Stimulated activated naive CD4-positive, alpha-beta T cell treated with Interleukin-2 at 50 U/mL for 16 hours (primary cell): ENCODE measurements at places on chromosomes 16 and 17.

DNA sequence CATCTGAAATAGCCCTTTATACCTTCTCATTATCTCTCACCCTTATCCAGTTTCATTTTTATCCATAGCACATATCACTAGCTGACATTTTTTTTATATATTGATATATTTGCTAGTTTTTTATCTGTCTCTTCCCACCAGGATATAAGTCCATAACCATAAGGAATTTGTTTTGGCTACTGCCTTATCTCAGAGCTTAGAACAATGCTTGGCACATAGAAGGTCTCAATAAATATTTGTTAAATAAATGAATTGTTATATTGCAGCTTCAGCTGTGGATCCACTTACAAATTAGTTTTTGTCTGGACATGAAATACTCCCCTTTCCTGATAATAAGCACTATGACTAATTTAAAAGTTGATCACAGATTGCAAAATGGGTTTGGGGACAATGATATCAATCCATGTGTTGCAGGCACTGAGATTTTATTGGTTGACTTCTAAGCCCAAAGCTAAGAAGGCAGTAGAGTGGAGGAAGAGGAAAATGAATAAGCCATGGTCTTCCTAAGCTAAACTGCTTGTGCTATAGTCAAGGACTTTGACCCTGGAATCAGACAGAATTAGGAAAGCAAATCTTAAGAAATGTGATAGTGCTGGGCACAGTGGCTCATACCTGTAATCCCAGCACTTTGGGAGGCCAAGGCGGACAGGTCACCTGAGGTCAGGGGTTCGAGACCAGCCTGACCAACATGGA is 31.9 kb upstream of the YPEL2 start:
- no peak for DNase-seq

DNA sequence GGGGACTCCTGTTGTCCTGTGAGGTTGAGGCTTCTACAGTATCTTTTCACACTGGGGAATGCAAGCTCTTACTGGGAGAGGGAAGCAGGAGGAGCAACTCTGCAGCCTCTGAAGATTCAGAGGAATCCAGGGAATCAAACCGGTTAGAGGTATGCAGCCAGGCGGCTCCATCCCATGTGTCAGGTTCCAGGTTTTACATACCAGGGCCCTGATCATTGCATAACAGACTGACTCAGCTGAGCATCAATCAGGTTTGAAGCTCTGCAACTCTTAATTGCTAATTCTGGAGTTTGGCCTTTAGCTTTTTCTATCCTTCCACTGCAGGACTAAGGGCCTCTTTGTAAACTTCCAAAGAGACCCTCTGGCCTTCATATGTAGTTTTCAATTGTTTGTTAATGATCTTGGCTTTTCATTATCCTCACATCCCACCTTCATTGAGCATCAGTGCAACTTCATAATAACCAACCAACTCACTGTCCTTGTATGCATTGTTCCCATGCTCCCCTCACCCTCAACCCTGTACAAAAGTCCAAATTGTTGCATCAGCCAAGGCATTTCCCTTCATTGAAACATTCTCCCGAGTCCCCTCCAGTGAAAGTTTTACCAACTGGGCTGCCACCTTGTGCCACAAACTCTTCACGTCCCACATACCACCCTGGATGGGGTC is 59.7 kb upstream of the DHX40 start:
- DNase-seq: no peak

- DNase-seq: no peak
These were observed 266.3 kb downstream of the FOXL1 start for GRCh38 chr16:86844695-86845094.

- DNase-seq: no peak
These were observed 719 bp upstream of the RNF227 start for GRCh38 chr17:7916808-7917207.

DNA sequence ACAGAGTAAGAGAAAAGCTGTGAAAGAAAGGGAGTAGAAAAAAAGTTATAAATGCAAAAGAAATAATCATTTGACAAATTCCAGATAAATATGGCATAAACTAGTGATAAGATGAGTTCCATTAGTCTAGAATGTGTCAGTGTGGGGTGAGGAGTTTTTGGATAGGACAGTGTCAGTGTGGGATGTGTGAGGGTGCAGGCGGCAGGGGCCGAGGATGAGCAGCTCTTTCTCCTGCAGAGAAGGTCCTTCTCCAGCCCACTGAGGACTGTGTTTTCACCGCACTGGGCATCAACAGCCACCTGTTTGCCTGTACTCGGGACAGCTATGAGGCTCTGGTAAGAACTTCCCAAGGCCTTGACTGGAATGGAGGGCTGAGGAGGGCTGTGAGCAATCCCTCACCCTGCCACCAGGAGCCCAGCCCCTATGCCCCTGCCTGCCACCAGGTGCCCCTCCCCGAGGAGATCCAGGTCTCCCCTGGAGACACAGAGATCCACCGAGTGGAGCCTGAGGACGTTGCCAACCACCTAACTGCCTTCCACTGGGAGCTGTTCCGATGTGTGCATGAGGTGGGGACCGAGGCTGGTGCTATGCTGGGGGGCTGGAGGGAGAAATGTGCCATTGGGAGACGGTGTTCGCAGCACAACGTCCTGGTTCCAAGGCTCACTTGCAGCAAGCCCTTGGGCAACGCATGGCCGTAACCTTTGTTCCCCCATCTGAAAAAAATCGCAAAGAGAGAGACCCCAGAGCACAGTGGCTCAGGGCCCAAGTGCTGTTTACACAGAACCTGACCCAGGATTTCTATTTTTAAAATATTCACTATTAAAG is 13.1 kb downstream of the RAPGEFL1 start:
- DNase-seq: peak; percentile 23

DNA sequence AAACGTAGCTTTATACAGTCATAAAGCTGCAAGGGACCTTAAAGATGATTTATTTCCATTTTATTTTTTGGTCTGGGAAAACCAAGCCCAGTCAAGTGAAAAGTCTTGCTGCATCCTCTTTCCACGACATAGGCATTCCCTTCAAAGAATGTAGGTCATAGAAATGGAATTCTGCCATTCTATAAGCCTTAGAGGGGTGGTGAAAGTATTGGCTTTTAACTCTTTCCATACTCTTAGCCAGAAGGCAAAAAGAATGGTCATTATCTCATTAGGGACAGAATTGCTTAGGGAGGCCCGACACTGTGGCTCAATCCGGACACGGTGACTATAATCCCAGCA is 7.9 kb upstream of the MSL1 start:
- DNase-seq: no peak

DNA sequence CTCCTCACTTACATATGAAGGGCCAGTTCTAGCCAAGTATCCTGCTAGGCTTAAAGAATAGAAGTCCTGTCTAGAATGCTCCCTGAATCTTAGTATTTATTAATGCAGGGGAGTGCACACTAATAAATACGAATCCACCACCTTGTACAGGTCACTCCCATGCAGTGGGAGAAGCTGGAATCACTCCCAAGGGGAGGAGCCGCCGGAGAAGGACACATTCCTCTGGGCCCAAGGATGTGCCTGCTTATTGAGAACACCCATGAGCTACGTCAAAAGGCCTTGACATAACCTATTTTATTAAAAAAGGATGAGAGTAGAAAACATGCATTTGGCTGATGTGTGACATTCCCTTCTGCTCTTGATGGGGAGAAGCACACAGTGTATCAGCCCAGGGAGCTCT is 223.5 kb downstream of the SPECC1 start:
- DNase-seq: no peak

GRCh38 chr16:576197-576822 is 6.5 kb downstream of the PIGQ start:
- no peak for DNase-seq

DNA sequence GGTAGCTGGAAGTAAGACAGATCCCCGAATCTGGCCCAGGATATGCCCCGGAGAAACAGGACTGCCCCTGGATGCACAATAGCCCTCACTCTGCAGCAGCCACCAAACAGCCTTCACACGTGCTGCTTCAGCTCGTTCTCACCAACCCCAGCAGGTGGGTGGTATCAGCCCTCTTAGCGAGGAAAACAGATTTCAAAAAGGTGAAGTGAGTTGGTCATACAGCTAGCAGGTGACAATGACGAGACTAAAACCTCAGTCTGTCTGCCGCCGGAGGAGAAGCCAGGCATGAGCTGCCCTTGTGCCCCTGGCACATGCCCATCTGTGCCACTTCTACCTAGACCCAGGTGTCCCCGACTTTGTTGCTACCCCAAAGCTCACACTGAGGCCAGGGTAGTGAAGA is 92.4 kb downstream of the YPEL2 start:
- no peak for DNase-seq

- DNase-seq: no peak
These were observed 9.7 kb downstream of the ACLY start for GRCh38 chr17:41909088-41909487.

- no peak for DNase-seq
These were observed 112.6 kb upstream of the LHX1 start for GRCh38 chr17:36824678-36825101.

GRCh38 chr17:74042744-74043486 is 160.6 kb upstream of the RPL38 start:
- peak; percentile 36 for DNase-seq

- DNase-seq: peak; percentile 61
These were observed 3.4 kb downstream of the NOD2 start for GRCh38 chr16:50696575-50697420.

DNA sequence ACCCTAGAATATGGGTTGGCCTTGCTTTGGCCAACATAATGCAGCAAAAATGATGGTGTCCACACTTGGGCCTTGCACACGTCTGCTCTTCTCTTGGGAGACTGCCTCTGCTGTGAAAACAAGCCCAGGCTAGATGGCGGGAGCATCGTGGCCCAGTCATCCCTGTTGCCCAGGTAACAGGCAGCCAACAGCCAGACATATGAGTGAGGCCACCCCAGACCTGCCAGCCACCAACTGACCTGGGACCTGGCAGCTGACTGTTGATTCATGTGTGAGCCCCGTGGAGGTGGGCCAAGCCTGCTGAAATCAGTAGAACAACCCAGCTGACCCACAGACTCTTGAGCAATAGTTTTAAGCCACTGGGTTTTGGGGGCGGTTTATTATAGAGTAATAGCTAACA is 39.4 kb upstream of the CDH3 start:
- DNase-seq: no peak

GRCh38 chr17:41199421-41200078 is 9.9 kb downstream of the KRTAP9-1 start:
- no peak for DNase-seq

DNA sequence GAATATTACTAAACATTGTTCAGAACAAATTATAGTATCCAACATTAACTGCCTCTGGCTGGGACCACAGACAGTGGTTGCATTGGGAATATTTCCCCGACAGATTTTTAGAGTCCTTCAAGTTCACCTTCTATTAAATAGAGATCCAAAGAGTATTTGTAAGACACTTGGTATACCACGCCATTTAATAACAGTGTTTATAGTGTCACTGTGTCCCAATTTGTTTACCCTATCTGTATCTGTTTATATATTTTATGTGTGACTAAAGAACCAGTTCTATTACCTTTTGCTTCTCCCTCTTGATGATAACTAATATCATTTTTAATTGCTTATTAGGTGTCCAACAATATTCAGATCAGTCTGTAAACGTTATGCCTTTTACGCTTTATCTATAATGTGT is 191.3 kb upstream of the IRX5 start:
- no peak for DNase-seq

DNA sequence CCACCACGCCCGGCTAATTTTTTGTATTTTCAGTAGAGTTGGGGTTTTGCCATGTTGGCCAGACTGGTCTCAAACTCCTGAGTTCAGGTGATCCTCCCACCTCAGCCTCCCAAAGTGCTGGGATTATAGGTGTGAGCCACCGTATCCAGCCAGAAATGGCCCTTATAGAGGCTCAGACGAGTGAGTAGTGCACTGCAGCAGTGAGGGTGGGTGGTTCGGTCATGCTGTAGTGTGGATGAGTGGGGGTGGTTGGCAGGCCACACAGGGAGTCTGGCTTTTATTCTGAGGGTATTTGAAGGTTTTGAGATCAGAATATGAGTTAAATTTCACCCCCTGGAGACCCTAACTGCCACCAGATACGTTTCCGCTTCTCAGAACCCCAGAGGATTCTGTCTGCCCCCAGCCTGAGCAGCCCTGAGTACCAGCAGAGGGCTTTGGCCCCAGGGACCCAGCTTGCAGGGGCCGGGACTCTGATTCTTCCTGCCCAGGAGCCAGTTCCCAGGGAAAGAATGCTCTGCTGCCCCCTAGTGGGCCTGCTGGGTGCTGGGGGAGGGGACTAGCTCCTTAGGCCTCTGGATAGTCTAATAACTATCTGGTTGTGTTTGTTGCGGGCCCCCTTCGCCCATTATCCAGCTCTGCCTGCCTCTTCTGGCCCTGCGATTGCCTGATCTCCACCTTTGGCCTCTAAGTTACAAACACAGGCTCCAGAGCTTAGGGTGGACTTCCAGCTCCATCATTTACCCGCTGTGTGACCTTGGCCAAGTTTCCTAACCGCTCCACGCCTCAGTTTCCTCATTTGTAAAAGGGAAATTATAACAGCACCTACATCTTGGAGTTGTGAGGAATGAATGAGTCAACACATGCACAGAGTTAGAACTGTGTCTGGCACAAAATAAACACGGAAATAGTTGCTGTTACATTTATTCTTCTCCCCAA is 2.0 kb downstream of the ZNF771 start:
- DNase-seq: peak; percentile 87

- DNase-seq: no peak
These were observed 9.3 kb upstream of the CYB561 start for GRCh38 chr17:63455417-63455816.

- no peak for DNase-seq
These were observed 1.1 kb upstream of the DNAJC7 start for GRCh38 chr17:42018339-42018738.

GRCh38 chr16:14105760-14106375 is 34.7 kb downstream of the MRTFB start:
- no peak for DNase-seq

DNA sequence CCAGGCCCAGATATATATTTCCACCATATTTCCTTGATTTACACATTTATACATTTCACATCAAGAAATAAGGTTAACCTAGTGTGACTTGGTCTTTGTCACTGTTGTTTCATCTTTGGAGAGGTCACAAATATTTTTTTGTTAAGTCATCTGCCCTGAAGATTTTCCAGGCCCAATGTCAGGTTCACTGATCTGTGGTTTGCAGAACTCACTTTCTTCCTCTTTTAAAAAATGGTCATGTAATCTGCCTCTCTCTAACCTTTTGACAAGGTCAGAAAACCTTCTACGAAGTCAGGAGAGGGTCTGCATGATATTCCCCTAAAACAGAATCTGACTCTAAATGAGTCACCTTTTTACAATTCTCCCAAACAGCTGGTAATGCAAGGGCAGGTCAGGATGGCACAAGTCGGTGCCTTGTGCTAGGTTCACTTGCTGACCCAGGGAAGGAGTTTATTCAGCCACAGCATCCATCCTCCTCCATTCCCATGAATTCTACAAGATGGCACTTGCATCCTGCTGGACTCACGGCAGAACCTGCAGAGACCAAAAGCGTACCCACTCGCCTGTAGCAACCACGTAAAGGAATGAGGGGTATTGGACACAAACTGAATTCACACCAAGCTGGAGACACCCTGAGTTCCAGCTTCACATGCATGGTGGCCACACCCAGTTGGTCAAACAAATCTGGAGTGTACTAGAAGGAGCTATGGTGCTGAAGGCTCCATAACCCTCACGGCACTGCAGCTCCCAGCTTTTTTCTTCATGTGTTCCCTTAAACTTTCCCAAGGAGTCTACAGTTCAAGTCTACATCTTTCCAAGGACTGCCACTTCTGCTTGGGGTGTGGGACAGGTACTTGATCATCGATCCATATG is 1.6 kb upstream of the KIAA0513 start:
- no peak for DNase-seq
